Activated CD4-positive, CD25-positive, alpha-beta regulatory T cell treated with anti-CD3 and anti-CD28 coated beads, Interleukin-2, amount 50 U/mL, for 16 hours (primary cell): ENCODE measurements at places on chromosomes 5 and 9.

- no peak for DNase-seq
Observed at GRCh38 chr5:162657076-162657475, 589.5 kb downstream of the GABRG2 start.

GRCh38 chr9:68619636-68620035, 79.0 kb upstream of the TMEM252 start:
- no peak for DNase-seq

GRCh38 chr5:20678814-20679298, 690.9 kb upstream of the CDH18 start:
- no peak for DNase-seq

DNA sequence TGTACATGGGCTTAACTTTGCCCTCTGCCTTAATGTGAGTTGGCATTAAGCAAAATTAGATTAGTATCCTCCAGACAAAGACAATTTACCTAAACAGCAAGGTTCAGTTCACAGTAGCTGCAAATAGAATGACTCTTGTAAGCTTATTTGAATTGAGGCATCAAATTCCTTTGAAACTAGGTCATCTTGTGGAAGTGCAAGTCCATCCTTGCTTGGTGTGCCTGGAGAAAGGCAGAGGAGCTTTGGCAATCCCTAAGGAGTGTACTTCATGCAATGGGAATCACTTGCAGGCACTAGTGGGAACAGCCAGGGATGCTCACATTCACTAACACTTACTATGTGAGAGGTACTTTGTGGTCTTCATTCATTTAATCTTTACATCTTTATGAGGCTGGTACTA, 118.3 kb downstream of the DRD1 start:
- DNase-seq: no peak

- no peak for DNase-seq
Observed at GRCh38 chr9:14327036-14327435, 13.1 kb upstream of the NFIB start.

- no peak for DNase-seq
Observed at GRCh38 chr5:123094237-123094918, 5.3 kb downstream of the PRDM6 start.

DNA sequence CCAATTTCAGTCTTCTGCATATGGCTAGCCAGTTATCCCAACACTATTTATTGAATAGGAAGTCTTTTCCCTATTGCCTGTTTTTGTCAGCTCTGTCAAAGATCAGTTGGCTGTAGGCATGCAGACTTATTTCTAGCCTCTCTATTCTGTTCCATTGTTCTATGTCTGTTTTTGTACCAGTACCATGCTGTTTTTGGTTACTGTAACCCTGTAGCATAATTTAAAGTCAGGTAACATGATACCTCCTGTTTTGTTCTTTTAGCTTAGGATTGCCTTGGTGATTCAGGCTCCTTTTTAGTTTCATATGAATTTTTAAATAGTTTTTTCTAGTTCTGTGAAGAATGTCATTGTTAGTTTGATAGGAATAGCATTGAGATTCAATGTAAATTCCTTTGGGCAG, 104.9 kb upstream of the SLCO6A1 start:
- no peak for DNase-seq

DNA sequence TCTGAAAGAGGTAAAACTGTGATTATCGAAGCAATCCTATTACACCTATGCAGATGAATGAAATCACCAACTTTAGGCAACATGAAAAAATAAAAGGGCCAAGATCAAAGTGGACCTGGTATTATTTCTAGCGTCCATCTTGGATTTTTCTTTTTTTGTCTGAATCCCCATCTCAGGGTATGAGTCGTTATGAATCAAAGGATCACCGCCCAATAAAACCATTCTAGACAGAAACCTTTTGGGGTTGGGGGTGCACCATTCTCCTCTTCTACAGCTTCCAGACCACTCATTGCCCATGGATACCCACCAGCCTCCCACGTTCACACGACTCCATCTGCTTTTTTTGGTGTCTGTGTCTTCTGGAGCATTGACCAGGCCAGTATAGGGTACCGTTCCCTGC, 33.4 kb downstream of the MAP1B start:
- DNase-seq: no peak

- no peak for DNase-seq
Observed at GRCh38 chr5:134111741-134112647, 2.5 kb upstream of the TCF7 start.

- DNase-seq: no peak
Observed at GRCh38 chr9:89219637-89220036, 41.0 kb upstream of the SHC3 start.
